Stomach (tissue), 19 donors: ENCODE measurements at places on chromosomes 2 and 18. TPM values are rescaled to one million over a fixed set of nuclear protein-coding genes. Genes with fewer than 3 reads are reported as not detected.

ACMSD gene
- total RNA-seq, result not detected

DNA sequence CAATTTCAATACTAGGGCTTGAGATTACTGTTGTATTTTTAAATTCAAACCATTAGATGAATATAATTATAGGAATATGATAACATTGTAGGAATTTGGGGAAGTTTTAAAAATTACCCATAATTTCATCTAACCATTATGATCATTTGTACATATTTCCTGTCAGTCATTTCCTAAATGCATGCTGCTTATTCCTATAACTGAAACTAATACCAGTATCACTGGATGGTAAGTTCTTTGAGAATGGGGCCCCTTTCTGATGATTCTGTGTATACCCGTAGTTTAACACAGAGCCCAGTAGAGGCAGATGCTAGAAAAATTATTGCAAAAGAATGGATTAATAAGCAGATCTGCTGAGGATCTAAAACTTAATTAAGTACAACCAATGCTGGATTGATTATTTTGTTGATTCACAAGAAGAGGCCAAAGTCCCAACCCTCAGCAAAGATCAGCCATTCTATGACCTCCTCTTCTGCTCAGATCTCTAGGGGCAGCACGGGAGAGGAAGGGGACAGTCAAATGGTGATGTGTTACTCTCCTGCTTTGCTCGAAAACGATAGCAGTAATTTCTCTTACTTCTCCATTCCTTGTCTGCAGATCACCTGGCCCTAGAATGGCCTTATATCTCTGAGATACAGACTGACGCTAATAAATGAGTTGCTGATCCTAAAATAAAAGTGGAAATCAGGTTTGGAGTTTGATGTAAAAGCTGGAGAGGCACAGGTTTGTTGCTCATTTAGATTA lies 69.5 kb upstream of the PELI1 start:
- DNase-seq, result no peak

C2orf78 gene
- not detected for total RNA-seq

DNA sequence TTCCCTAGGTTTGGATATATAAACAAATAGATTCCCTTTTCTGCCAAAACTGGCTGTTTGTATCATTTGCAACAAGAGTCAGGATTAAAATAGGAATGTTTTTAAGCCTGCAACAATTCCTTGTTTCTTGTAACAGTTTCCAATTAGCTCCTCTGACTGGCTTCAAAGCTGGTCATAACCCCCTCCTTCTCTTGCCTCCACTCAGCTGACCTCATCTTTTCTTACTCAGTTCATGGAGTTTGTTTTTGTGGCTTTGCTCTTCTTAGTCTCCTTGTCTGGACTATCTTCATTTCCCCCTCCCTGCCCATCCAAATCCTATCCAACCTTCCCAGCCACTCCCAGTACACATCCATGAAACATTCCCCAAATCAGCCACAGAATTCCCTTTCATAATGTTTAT lies 14.3 kb upstream of the RAPH1 start:
- no peak for DNase-seq

GRCh38 chr18:76058146-76058545 lies 436.9 kb downstream of the ZNF516 start:
- no peak for DNase-seq

GPBAR1 gene
- total RNA-seq, result 1.1 TPM

DNA sequence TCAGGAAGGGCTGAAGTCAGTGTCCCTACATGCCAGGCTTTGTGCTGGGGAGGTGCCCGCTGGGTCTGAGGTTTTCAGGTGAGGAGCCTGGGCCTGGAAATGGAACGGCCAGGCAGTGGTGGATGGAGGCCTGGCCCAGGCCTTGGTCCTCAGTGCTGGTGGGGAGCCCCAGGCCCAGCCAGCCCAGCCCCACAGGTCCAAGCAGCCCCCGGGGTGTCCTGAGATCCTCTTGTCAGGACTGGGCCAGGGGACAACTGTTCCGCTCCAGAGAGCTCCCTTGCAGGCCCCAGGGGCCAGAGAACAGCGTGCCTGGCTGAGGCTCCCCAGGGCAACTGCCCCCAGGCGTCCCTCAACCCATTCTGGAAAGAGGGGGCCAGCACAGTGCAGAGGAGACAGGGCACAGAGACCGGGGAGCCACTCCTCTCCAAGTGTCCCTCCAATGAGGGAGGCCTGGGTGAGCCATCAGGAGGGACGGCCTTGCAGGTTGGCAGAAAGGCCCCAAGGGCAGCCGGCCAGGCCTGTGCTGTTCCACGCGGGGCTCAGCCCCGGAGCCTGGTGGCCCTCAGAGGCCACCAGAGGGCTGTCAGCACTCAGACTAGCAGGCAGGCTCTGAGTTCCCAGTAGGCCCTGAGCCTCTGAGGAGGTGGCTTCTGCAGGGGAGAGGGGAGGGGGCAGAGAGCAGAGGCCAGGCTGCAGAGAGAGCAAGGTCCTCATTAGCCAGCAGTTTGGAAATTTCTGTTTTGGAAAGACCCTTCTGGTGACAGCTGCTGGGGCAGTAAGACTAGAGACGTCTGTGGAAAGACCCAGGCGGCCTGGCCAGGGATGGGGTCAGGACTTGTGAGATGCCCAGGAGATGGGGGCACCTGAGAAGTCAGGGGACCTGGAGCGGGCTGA lies 29.4 kb upstream of the SNED1 start:
- DNase-seq, result no peak

DNA sequence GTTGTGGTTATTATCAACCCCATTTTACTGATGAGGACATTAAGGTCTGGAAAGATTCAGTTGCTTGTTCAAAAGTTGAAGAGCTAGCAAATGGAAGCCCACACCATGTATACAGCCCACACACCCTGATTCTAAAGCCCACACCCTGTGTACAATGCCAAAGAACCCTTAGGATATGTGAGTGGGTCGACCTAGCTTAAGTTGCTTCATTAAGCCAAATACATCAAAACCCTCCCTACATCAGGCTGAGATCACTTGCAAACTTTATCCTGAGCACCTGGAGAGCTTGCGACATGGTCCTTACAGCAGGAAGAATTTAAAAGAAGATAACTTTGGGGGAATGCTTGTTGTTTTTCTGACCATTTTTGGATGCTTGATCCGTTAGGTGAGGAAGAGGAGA lies 435 bp upstream of the ARHGAP25 start:
- no peak for DNase-seq

DNA sequence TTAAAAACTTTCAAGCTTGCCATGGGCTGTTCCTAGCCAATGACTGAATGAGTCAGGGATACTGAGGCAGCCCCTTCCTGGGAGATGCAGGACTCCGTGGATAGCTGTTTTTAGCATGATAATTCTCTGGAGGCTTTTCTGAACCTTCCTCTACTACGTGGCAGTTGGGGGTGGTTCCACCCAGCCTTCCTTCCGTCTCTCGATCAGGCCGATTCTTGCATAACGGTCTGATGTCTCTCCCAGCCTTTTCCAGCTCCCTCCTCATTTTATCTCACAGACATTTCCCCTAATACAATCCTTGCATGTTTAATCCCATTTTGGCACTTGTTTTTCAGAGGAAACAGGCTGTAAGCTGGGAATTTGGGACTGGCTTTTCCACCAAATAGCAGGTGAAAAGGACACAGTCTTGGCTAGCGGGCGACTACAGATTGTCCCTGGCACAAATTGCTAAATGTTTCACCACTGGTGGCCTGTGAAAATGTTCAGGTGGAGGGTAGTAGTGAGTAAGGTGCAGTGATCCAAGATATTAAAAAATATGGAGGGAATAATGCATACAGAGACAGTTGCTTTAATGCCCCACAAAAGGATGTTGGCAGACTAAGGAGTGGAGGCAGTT lies 21.0 kb upstream of the CTLA4 start:
- no peak for DNase-seq
